ENCODE measurements at places on chromosomes 2 and 18.

GRCh38 chr2:96103187-96103601, 13.2 kb downstream of the ADRA2B start:
- no peak for DNase-seq

- peak; percentile 19 for DNase-seq
These were observed 1.1 kb upstream of the TET3 start for GRCh38 chr2:73983322-73984202.

DNA sequence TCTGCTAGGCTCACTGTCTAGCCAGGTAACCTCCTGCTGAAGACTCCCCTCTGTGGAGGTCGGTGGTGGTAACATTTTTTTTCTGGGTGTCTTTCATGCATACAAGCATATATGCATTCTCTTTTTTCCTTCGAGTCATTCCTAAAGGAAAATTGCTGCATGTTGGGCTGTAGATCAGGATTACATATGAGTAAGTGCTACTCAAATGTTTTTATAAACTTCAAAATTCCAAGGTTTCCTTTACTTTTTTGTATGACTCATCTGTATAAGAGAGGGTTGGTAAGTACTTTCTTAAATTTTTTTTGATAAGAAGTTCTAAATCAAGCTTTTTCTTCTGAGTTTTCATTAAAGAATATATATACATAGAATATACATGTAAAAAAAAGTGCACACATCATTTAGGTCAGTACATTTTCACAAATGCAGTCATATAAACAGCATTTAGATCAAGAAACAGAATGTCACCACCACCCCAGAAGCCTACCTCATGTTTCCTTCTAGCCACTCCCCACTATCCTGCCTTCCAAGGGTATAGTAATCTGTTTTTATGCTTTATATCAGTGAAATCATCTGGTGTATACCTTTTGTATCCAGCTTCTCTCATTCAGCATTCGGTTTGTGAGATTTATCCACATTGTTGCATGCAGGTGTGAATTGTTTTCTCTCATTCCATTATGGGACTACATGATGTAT, 128.0 kb upstream of the MAP3K20 start:
- DNase-seq = no peak

DNA sequence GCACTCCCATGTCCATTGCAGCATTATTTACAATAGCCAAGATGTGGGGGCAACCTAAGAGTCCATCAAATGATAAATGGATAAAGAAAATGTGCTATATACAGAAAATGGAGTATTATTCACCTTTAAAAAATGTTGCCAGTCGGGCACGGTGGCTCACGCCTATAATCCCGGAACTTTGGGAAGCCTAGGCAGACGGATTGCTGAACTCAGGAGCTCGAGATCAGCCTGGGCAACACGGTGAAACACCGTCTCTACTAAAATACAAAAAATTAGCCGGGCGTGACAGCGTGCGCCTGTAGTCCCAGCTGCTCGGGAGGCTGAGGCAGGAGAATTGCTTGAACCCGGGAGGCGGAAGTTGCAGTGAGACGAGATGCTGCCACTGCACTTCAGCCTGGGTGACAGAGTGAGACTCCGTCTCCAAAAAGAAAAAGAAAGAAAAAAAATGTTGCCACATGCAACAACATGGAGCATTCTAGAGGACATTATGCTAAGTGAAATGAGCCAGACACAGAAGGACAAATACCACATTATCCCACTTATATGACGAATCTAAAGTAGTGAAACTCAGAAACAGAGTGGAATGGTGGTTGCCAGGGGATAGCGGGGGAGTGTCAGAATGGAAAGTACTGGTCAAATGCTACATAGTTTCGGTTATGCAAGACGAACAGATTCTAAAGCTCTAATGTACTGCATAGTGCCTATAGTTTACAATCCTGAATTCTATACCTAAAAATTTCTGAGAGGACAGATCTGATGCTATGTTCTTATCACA, 1385.6 kb upstream of the TMEFF2 start:
- no peak for DNase-seq

GRCh38 chr2:233597522-233597921, 19.9 kb upstream of the UGT1A8 start:
- no peak for DNase-seq

DNA sequence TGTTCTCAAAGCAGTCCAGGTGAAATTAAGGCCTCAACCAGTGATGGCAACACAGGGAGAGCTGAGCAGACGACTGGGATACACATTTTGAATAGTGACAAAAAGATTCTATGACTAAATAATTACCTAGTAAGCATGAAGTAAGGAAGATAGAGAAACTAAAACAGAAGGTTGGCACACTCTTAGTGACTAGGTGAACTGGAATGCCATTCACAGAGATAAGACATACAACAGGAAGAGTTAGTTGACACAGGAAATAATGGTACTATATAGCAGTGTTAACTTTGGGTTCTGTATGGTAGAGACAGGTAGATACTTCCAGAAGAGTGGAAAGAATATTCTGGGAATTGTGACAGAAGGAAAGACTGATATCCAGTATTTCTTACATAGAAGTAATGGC, 181.8 kb upstream of the NT5C1B start:
- no peak for DNase-seq

DNA sequence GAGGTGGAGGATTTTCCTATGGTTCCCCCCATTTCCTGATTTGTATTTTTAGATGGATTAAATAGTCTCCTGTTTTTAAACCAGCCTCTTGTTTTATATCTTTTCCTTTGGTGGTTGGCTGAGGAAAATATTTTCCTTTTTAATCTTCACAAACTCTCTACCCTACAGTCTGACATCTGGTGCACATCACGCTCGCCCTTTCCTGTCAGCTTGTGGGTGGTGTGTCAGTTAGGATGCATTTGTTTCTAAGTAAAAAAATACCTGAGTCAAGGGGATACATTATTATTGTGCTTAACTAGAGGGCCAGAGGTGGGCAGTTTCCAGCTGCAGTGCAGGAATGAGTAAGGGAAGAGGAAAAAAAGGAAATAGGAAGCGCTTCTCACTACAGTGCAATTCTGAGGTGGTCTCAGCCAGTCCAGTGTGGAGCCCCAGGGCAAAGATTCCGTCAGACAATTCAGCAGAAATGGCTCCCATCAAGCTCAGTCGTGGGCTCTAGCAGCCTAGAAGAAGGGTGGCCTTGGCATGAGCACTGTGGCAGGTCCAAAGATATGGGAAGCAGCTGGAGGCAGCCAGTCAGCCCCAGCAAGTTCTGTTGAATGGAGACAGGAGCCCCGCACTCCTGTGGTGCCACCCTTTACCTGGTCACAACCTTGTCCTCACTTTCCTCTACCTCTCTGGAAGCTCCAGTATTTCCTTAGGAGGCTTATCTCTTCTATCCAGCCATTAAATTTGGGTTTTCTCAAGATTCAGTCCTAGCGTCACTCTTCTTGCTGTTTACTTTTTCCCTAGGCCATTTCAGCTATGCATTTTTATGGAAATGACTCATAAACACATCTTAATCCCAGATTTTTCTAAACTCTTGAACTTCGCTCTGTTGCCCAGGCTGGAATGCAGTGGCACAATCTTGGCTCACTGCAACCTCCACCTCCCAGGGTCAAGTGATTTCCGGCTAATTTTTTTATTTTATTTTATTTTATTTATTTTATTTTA, 18.5 kb downstream of the SFTPB start:
- DNase-seq = no peak

GRCh38 chr2:16707014-16707623, 41.5 kb upstream of the CYRIA start:
- DNase-seq = no peak

- DNase-seq = no peak
These were observed 35.7 kb downstream of the C18orf63 start for GRCh38 chr18:74351354-74351753.

- DNase-seq = no peak
These were observed 106.9 kb downstream of the B3GNT2 start for GRCh38 chr2:62302631-62303435.

- no peak for DNase-seq
These were observed 230.0 kb upstream of the PARD3B start for GRCh38 chr2:204315236-204315662.

- DNase-seq = no peak
These were observed 45.0 kb downstream of the ZBTB7C start for GRCh38 chr18:48364146-48364545.
